ENCODE measurements at places on chromosomes 5 and 9. TPM values are rescaled to one million over a fixed set of nuclear protein-coding genes. Genes with fewer than 3 reads are reported as not detected.

Gene PCDHB14
- total RNA-seq: 0.08 TPM

Gene FOXD4L3
- 0.12 TPM for total RNA-seq

Gene AP3S1
- total RNA-seq: 65.4 TPM

Gene DMRTA1
- total RNA-seq: 0.53 TPM

Gene TUSC1
- 6.1 TPM for total RNA-seq

Gene CCNO
- 4.3 TPM for total RNA-seq

Gene ANKRD18B
- 4.8 TPM for total RNA-seq

Gene LHFPL2
- total RNA-seq: 68.3 TPM

Gene PCDHB13
- 0.08 TPM for total RNA-seq

Gene FGF18
- 2.5 TPM for total RNA-seq

Gene MARVELD2
- 2.4 TPM for total RNA-seq

Gene PDE6A
- 0.24 TPM for total RNA-seq

Gene N4BP3
- total RNA-seq: 0.74 TPM

Gene MSX2
- 4.6 TPM for total RNA-seq

Gene DOCK8
- total RNA-seq: 0.31 TPM

Gene CBY3
- not detected for total RNA-seq

Gene GABRB2
- not detected for total RNA-seq

Gene EXOSC3
- 63.8 TPM for total RNA-seq

Gene SPINK13
- not detected for total RNA-seq

Gene FLT4
- 4.4 TPM for total RNA-seq

Gene PCDHGA12
- total RNA-seq: 0.03 TPM

Gene RAB3C
- total RNA-seq: not detected

Gene CDC20B
- total RNA-seq: 0.07 TPM

Gene LRRC70
- not detected for total RNA-seq

Gene ENHO
- 0.88 TPM for total RNA-seq

Gene TAF1L
- total RNA-seq: not detected

Gene GALNT10
- 111 TPM for total RNA-seq

Gene CCL28
- total RNA-seq: 0.03 TPM

Gene GRXCR2
- not detected for total RNA-seq

Measured in A549 treated with Hydrocortisone at 1 μM for 4 hours (cell line).